PC-9 (cell line): ENCODE measurements at places on chromosomes 1 and 21.

DNA sequence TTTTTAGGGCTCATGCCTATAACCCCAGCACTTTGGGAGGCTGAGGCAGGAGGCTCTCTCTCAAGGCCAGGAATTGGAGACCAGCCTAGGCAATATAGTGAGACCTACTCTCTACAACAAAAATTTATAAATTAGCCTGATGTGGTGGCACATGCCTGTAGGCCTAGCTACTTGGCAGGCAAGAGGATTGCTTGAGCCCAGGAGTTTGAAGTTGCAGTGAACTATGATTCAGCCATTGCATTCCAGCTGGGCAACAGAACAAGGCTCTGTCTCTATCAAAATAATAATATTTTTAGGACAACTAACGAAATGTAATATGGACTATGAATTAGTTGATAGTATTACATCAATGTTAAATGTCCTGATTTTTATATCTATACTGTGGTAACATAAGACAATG lies 68.8 kb upstream of the ARID1A start:
- DNase-seq = no peak

GRCh38 chr1:7121622-7121988 lies 336.4 kb downstream of the CAMTA1 start:
- DNase-seq = no peak

- DNase-seq = no peak
Measured at GRCh38 chr1:98078596-98078995, 157.8 kb upstream of the DPYD start.

DNA sequence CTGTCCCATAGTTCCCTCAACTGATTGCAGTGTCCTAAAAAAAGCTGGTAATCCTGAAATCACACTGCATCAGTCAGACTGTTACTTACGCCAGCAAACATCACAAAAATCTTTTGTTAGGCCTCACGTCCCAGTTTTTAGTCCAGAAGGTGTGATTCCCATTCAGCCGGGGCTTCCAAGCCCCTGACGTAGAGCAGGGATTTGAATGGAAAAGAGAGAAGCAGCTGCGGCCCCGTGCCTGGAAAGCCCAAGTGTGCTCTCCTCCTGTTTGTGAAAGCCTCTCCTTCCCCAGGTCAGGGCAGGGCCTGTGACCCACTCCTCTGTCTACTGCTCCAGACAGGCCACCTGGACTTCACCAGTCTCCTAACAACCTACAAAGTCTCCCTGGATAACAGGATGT lies 20.7 kb downstream of the KCNA10 start:
- DNase-seq = no peak
